A549 treated with Hydrocortisone at 1 μM for 4 hours (cell line): ENCODE measurements at places on chromosomes 12 and 14. TPM values are rescaled to one million over a fixed set of nuclear protein-coding genes. Genes with fewer than 3 reads are reported as not detected.

The LTBP2 gene
- total RNA-seq = 7.6 to 12.4 TPM (median 10.8 TPM) in 5 replicates

The DERA gene
- 40.6 to 54.7 TPM (median 43.3 TPM) in 5 replicates for total RNA-seq

The DHRS2 gene
- 5.5 to 7.8 TPM (median 6.3 TPM) in 5 replicates for total RNA-seq

The CDKN3 gene
- total RNA-seq = 62.9 to 79.3 TPM (median 76.5 TPM) in 5 replicates
